ENCODE measurements at places on chromosomes 2 and 18.

DNA sequence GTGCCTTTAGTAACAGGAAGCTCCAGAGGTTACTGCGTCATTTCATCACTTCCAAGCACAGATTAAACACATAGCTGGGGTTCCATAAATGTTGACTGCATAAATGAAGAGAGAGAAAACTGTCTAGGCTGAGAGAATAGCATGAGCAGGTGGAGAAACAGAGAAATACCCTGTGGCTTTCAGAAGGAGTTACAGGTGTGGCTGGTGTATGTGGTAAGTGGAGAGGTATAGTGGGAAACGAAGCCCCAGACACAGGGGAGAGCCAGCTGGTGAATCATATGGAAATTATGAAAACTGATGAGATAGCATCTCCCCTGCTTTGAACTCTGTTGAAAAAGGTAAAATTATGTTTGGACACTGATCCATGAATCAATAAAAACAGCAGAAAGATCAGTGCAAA, 807.4 kb upstream of the POU3F3 start:
- no peak for DNase-seq

- DNase-seq, result no peak
These were observed 13.9 kb upstream of the SMCHD1 start for GRCh38 chr18:2641638-2642037.

- no peak for DNase-seq
These were observed 4.1 kb downstream of the GREB1 start for GRCh38 chr2:11537951-11538350.

DNA sequence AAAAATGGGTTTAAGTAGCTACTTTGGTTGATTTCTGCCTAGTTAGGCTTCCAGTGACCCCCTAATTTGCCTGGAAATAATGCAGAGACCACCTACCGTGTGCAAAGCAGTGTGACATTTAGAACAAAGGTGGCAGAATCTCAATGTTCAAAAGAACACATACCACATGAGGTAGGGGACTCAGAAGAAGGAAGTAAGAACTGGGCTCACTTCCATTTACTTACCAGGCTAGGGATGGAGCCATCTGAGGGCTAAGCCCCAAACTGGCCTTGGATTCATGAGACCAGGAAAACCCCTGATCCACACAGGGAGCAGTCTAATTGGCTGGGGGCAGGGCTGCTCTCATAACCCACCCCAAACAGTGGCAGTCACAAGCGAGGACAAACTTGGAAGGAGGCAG, 190.7 kb downstream of the NCKAP5 start:
- no peak for DNase-seq

GRCh38 chr18:34647251-34647650, 62.8 kb upstream of the DTNA start:
- no peak for DNase-seq

DNA sequence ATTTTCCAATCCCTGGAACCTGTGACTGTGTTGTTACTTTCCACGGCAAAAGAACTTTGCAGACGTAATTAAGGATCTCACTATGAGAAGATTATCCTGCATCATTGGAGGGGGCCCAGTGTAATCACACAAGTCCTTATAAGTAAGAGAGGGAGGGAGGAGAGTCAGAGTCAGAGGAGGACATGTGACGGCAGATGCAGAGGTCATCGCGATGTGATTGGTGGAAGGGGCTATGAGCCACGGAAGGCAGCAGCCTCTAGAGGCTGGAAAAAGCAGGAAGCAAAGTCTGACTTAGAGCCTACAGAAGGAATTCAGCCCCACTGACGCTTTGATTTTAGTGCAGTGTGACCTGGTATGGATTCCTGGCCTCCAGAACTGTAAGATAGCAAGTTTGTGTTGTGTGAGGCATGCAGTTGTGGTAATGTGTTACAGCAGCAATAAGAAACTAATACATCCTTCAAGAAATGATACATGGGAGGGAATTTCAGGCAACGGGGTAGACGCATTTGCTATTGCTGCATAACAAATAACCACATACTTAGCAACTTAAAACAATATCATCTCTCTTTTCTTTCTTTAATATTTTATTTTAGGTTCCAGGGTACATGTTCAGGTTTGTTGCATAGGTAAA, 112.7 kb upstream of the SERPINE2 start:
- DNase-seq, result no peak

- DNase-seq, result no peak
These were observed 103.1 kb downstream of the MCFD2 start for GRCh38 chr2:46812361-46813019.

GRCh38 chr2:143937723-143938350, 582.1 kb downstream of the ZEB2 start:
- no peak for DNase-seq

- no peak for DNase-seq
These were observed 38.9 kb upstream of the FHL2 start for GRCh38 chr2:105437708-105438103.

GRCh38 chr2:64422466-64422865, 31.5 kb upstream of the LGALSL start:
- DNase-seq, result no peak

DNA sequence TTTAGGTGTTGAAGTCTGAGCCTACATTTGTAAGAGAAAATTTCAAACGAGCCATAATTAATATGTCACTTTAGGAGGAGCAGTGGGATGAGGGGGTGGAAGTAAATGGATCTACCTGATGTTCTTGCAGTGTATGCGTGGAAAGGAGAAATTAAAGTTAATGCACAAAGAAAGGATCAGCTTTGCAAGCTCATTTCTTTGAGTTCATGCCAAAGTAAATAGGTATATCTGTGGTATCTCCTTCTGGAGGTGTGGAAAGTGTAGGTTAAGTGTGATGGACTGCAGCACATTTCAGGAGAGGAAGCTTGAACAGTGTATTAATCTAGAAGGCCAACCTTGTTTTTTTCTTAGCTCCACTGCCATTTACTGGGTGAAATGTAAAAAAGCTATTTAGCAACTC, 307.5 kb upstream of the ZEB2 start:
- no peak for DNase-seq

DNA sequence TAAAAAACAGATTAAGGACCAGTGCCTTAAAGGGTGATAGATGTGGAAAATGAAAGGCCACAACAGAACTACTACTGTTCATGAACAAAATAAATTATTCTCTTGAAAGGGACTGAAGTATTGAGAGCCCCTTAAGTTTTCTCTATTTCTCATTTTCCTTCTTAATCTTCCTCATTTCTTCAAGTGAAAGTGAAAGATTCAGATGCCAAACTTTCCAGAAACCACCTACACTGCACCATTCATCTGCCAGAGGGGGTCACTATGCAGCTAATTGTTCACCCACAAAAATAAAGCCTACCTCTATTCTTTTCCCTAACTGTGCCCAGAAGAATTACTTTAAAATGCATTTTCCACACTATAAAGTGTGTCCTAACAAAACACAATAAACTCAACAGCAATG, 140.1 kb downstream of the NR4A2 start:
- DNase-seq, result no peak

GRCh38 chr2:102983786-102984185, 222.0 kb downstream of the TMEM182 start:
- no peak for DNase-seq

GRCh38 chr2:45352506-45352905, 258.6 kb downstream of the SRBD1 start:
- DNase-seq, result no peak

DNA sequence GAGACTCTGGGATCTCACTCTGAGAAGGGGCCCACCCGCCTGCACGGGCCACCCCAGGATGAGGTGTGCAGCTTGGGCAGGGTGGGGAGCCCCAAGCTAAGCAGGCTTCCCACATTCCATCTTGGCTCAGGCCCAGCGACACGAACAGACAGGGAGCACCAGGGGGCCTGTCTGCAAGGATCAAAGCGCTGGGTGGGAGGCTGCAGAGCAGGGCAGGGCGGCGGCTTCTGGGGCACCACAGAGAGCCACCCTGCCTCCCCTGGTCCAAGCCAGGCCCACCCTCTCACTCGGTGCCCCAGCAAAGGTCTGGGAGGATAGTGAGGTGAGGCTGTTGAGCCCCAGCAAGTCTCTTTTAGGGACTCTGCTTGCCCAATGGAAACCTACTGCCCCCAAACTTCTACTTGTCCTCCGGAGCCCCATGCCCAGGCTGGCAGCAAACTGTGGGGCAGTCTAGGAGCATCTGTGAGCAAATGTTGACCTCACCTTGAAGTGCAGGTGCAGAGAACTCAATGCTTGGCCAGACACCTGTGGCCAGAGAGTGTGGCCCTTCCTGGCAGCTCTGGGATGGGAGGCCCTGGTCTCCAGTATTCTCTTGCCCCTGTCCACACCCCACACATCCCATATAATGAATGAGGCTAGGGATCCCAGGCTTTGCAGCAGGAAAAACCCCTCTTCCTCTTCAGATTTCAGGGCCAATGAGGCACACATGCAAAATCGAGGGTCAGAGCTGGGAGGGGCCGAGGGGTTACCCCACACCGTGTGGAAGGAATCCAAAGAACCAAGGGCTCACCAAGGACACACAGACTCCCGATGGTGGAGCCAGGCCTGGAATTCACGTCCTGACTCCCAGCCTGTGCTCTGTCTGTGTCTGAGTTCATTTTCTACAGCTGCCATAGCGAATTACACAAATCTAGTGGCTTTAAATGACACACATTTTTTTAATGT, 18.8 kb upstream of the GLI2 start:
- no peak for DNase-seq

GRCh38 chr2:234840336-234840735, 111.5 kb upstream of the SH3BP4 start:
- no peak for DNase-seq

DNA sequence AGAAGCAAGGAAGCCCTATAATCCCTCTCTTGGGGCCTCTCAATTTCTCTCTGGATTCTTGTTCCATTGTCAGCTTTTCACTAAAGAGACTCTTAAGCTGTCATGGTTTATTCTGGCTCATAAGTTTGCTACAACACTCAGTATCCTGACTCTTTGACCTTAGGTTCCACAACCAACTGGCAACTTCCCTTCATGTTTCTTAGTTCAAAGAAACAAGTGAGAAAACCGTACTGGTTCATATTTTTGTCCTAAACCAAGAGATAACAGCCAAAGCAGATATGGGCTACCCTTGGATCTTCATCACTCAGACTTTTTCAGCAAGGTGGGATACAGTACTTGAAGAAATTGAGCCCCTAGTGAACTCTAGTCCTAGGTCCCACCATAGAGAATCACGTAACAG, 109.9 kb upstream of the CRIM1 start:
- no peak for DNase-seq

DNA sequence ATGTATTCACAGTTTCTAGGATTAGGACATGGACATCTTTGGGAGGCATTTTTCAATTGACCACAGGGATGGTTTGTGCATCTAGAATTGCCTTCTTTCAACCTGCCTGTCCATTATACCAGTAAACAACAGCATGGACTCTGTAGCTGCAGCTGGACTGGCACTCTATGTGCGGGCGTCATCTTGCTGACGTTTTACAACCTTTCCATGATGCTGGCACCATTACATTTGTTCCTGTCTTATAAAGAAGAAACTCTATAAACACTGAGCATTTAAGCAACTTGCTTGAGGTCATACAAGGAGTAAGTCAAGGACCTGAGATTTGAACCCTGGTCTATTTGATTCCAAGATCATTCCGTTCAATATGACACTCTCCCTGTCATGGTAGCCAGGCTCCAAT, 25.4 kb upstream of the IGFBP5 start:
- no peak for DNase-seq

DNA sequence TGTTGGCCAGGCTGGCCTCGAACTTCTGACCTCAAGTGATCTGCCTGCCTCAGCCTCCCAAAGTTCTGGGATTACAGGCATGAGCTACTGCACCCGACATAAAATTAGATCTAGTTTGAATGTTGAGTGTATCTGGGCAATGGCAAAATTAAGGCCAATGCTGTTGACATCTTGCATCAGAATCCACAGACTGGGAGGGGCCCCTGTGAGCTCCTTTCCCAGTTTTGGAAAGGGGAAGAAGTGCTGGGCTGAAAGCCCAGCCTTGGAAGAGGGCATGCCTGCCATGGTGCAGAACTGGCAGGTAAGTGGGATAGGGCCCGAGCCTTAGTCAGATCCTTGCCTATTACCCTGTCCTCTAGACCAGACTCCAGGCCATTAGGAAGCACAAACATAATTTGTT, 4.5 kb upstream of the MYOM1 start:
- no peak for DNase-seq

DNA sequence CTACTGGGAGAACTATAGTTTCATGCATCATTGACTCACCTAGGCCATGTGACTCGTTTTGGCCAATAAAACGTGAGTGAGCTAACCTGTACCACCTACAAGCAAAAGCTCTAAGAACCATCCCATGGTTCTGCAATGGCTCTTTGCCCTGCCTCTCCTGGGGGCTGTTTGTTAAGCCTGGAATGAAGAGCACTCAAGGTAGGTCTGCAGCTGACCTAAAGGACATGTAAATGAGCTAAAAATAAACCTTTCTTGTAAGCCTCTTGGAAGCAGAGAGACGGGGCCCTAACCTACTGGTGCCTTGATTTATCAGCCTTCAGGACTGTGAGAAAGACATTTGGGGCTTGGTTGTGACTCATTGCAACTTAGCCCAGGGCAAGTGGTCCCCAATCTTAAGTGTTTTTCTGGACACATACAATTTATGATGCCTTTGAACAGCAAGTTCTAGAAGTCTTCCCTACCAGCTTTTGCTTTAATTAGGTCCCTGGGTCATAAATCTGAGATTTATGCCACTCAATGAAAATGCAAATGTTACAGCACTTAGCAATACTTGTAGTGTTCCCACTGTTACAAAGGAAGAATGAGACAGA, 107.4 kb downstream of the OSBPL6 start:
- no peak for DNase-seq

DNA sequence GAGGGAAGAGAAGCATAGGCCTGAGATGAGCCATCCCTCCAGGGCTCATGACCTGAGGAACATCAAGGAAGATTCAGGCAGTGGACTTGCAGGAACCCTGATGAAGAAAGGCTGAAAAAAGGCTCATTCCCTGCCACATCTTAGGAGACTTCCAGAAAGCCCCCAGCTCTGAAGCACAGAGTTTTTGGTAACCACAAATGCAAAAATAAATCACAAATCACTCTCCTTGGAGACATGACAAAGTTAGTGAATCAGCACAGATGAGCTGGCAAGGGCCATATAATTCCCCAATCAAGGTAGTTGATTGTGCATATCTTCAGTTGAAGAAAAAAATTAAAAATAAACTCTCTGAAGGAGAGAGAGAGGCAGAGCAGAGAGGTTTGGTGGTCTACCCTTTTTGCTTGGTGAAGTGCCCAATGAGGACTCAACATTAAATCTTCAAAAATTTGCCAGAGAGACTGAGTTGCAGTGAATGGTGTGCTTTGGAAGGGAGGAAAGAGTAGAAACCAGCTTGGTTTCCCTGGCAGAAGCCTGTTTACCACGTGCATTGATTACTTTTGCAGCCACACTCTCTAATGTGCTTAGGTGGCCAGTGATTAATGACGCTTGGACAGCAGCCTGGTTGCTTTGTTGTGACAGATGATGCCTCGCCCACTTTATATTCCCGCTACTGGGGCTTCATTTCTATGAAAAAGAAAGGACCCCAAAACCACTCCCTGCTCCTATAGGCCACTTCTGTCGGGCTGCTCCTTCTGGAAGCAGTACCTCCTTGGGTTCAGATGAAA, 257.4 kb upstream of the SLC14A2 start:
- DNase-seq, result no peak

DNA sequence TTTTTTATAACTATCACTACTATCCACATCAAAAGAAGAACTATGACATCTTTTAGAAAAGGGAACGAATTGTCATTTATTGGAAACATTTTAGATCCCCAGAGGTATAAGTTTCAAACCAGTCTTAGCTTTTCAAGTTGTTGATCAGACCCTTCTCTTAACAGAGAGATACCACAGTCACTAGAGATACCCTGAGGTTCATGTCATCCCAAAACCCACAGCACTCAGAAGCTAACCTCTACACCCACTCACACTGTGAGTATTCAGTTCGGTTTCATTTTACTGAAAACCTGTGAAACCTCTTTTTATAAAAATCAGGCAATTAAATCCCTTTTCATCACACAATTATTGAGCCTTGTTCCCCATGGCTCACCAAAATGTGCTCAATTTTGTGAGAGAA, 156.2 kb downstream of the DTNA start:
- no peak for DNase-seq

Measured in activated naive CD4-positive, alpha-beta T cell (primary cell).